Ovary (tissue), 10 donors: ENCODE measurements at places on chromosomes 3 and 15. TPM values are rescaled to one million over a fixed set of nuclear protein-coding genes. Genes with fewer than 3 reads are reported as not detected.

APBA2 gene
- 3.1 TPM for total RNA-seq

TM6SF1 gene
- 0.76 TPM for total RNA-seq

ADAMTSL3 gene
- total RNA-seq = 3.3 TPM

SLC22A14 gene
- not detected for total RNA-seq

DNA sequence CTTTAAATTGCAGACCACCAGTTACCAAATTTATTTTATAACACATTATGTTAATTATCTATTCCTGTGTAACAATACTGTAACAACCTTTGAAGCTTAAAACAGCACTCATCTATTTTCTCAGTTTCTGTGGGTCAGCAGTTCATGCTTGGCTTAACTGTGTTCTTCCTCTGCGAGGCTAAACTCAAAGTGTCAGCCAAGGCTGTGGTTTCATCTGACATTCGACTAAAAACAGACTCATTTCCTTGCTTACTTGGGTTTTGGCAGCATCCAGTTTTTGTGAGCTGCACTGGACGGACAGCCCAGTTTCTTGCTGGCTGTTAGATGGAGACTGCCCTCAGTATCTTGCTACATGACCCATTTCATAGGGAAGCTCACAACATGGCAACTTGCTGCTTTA is 247.3 kb upstream of the KCNH8 start:
- no peak for DNase-seq

- no peak for DNase-seq
Observed at GRCh38 chr3:36868614-36869436, 76.0 kb downstream of the TRANK1 start.

GRCh38 chr15:63605036-63605435 is 7.8 kb downstream of the FBXL22 start:
- DNase-seq = no peak

DNA sequence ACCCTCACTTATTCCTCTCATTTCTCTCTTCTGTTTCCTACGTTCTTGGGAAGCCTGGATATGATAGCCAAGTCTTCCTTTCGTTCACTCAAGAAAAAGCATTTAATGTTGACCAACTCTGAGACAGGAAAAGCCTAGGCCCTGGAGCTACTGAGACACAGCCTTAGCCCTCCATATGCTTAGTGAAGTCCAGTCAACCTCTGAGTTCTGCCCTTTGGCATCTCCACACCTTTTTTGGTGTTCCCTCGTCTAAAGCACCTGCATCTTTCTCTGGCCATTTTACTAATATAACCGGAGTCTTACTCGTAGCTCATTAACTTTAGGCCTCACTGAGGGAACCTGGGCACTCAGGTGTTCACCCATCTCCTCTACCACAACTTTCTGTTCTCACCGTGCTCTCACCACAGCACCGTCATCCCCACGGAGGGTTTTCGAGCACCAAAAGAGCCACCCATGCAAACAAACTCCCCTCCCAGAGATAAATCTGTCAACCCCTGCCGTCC is 632 bp downstream of the MTHFS start:
- DNase-seq = no peak

- DNase-seq = no peak
Observed at GRCh38 chr3:115146032-115146417, 1.1 kb downstream of the ZBTB20 start.

DNA sequence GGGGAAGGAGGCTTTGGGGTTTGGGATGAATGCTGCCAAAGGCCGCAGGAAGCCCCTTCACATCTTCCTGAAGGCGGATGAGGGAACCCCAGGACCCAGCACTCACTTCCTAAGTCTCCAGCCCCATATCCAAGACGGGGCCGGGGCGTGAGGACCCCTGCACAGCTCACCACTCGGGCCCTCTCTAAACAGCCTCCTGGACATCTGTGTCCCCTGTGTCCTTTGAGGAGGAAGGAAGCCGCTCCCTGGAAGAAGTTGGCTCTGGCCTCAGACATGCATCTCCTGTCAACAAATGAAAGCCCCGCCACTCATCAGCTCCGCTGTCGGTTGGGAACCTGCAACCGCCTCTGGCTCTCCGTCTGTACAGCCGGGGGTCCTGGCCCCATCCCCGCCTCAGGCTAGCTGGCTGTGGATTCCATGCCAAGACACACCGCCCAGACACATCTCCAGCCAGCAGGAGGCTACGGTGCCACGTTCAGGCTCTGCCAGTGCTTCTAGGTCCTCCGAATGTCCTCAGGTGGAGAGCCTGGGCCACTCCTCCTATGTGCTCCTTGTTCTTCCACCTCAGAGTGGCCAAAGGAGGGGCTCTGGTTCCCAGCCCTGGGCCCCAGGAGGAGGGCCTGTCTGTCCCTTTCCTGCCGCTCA is 140.0 kb upstream of the MEF2A start:
- DNase-seq = peak; percentile 10

GRCh38 chr15:78061963-78062427 is 15.5 kb downstream of the TBC1D2B start:
- DNase-seq = no peak

DNA sequence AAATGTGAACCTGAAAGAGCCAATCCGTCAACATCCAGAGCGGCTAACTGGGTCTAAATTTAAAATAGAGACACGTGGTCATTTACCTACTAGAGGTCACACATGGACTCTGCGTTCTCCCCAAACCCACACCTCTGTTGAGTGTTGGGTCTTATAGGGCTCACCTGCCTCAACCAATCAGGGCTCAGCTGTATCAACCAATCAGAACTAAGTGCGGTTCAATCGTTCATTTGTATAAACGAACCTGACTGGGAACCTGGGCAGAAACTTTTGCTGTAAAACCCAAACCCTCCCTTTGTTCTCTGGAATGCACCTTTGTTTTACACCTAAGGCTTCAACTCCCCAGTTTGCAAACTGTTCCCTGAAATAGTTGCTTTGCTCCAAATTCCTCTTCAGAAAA is 8.9 kb downstream of the DNAAF4 start:
- DNase-seq = no peak
